ENCODE measurements at places on chromosomes 5 and 9. TPM values are rescaled to one million over a fixed set of nuclear protein-coding genes. Genes with fewer than 3 reads are reported as not detected.

CDH6 gene
- total RNA-seq, result 0.14 TPM

STPG3 gene
- total RNA-seq, result not detected

ZDHHC11B gene
- 0.14 TPM for total RNA-seq

ENTREP1 gene
- total RNA-seq, result 0.68 TPM

C1QTNF3 gene
- total RNA-seq, result 1.00 TPM

MELK gene
- total RNA-seq, result 9.0 TPM

PROB1 gene
- 1.4 TPM for total RNA-seq

SYNPO gene
- total RNA-seq, result 1.4 TPM

PRRX2 gene
- total RNA-seq, result 0.14 TPM

N4BP3 gene
- 5.8 TPM for total RNA-seq

RBM27 gene
- total RNA-seq, result 40.0 TPM

GPX3 gene
- total RNA-seq, result 63.4 TPM

ZDHHC11 gene
- 5.0 TPM for total RNA-seq

RAB14 gene
- total RNA-seq, result 58.4 TPM

Measured in nasal cavity respiratory epithelium epithelial cell of viscerocranial mucosa (primary cell).